GM13976 (cell line): ENCODE measurements at places on chromosomes 7 and 10.
A peak's percentile ranks its signal among the peaks of the same experiment; 100 is the strongest.

- DNase-seq, result no peak
These were observed 76.8 kb upstream of the CARD11 start for GRCh38 chr7:3120513-3120912.

GRCh38 chr10:75955973-75956502, 524.6 kb downstream of the LRMDA start:
- no peak for DNase-seq

GRCh38 chr10:7817984-7818294, 366 bp upstream of the TAF3 start:
- no peak for DNase-seq

- no peak for DNase-seq
These were observed 21.1 kb downstream of the CCDC126 start for GRCh38 chr7:23618241-23618640.

DNA sequence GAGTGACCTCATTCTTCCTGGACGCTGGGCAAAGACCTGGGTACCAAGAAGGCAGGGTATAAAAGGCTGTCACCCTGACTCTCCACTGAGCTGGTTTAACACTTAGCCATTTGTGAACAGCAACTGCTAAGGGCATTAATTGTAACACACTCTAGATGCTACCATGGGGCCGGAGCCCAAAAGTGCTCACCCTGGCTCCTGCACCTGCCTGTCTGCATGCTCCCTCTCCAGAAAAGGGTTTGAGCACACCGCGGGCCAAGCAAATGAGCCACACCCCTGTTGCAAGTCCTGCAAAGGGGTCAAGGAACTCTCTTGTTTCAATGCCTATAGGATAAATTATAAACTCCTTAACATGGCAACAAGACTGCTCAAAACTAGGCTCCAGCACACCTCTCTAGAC, 114.8 kb downstream of the TEX36 start:
- no peak for DNase-seq

GRCh38 chr10:6027929-6028328, 34.2 kb downstream of the IL2RA start:
- no peak for DNase-seq

- DNase-seq, result no peak
These were observed 47.6 kb downstream of the VOPP1 start for GRCh38 chr7:55524558-55525310.

GRCh38 chr7:113775401-113775800, 143.4 kb downstream of the PPP1R3A start:
- no peak for DNase-seq

DNA sequence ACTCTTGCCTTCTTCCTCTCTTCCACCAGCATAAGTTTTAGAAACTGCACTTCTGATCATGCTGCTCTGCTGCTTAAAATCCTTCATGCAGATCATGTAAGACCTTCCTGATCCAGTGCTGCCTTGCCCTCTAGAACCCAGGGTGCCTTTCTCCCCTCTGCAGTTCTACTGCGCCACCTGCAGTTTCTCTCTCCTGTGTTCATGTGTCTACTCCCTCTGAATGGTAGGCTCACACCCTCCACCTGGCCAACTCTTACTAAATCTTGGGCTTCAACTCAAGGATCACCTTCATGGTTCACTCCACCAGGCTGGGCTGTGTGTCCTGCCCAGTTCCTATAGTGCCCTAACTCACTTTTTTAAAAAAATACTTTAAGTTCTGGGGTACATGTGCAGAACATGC, 174.6 kb upstream of the ITGB1 start:
- DNase-seq, result no peak

- DNase-seq, result no peak
These were observed 2.4 kb downstream of the ABCC2 start for GRCh38 chr10:99784727-99785441.

DNA sequence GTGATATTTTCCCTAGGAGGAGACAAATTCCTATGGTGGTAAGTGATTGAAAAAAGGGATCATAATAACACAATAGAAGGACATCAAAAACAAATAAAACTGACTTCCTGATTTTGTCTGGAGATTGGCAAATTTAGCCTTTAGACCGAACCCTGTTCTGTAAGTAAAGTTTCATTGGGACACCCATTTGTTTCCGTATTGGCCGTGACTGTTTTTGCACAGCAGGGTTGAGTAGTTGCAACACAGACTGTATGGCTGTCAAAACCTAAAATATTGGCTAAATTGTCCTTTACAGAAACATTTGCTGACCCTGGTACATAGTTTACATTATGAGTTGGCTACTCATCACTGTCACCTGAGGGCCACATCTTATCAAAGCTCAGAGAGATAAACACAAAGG, 168.6 kb downstream of the PRKCQ start:
- DNase-seq, result no peak

- no peak for DNase-seq
These were observed 59.0 kb upstream of the TAS2R16 start for GRCh38 chr7:123054357-123055133.

GRCh38 chr7:157271991-157272324, 64.8 kb upstream of the DNAJB6 start:
- peak; percentile 55 for DNase-seq

GRCh38 chr10:47441938-47442337, 42.0 kb downstream of the ANXA8 start:
- DNase-seq, result peak; percentile 1

DNA sequence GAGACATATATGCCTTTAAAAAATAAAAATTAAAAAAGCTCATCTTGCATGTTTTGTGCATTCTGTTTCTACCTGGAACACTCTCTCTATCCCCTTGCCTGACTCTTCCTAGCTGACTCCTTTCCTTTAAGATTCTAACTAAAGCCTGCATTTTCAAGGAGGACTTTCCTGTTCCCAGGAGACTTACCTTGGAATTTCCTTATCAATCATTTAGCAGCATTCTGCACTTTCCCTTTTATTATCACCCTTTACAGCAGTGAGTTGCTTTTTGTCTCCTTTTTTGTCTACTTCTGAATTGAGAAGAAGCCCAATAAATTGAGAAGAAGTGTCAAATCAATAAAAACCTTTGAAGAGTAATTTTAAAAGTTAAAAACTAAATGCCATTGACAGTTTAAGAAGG, 142.2 kb upstream of the TMEM196 start:
- DNase-seq, result no peak

DNA sequence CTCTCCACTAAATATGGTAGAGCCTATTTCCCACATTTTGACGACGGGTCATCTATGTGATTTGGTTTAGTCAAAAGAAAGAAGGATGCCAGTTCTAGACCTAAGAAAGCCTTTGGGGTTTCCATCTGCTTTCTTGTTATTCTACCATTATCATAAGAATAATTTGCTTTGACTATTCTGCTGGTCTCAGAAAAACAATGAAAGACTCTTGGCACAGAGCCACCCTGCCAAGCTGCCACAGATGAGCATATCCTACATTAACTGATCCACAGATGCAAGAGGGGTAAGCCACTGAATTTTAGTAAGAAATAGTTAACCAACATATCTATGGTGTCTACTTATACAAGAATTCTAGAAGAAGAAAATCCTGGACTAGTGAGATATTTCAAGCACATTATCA, 158.6 kb upstream of the MAGI2 start:
- DNase-seq, result no peak

DNA sequence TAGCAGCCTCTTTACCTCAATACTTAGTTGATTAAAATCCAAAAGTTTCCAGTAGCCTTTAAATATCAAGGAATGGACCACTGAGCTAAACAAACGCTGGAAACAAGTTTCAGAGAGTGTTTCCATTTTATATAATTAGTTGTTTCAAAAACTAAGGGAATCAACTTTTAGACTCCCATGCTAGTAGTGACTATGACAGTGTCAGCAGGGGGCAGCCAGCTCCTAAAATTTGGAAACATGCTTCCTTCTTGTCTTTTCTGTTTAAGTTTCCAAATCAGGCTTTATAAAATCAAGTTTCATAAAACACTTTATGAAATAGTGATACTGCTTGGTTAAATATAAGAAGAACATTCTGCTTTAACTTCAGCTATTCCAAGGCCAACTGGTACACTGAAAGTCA, 138.2 kb upstream of the TMEM229A start:
- DNase-seq, result no peak

DNA sequence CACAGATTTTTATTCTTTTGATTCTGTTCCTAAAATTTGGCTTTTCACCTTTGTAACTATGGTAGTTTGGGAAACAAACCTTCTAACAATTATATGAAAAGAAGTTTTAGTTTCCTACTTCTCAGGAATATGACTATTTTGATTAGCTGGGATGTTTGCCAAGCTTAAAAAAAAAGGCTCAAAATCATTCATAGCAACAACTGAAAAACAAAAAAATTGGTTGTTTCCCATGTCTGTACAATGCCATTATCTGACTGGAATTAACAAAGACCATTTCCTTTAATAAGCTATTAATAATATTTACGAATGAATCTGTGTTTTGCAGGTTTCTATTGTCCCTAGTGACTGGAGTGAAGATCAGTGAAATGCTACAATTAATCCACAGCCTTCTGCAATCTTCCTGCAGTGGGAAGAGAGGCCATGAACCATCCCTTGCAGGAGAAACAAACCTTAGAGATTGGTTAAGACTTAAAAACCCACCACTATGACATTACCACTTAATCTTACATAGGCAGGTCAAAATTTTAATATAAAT, 4.2 kb downstream of the PURB start:
- no peak for DNase-seq

- DNase-seq, result no peak
These were observed 56.7 kb downstream of the SNX10 start for GRCh38 chr7:26348234-26348851.

- no peak for DNase-seq
These were observed 7.9 kb upstream of the ZNF248 start for GRCh38 chr10:37865264-37865663.

- DNase-seq, result no peak
These were observed 199.0 kb downstream of the GPR37 start for GRCh38 chr7:124566583-124566982.

- no peak for DNase-seq
These were observed 120.7 kb upstream of the CARD11 start for GRCh38 chr7:3164380-3164792.

GRCh38 chr7:129898502-129899160, 54.1 kb downstream of the UBE2H start:
- DNase-seq, result no peak

DNA sequence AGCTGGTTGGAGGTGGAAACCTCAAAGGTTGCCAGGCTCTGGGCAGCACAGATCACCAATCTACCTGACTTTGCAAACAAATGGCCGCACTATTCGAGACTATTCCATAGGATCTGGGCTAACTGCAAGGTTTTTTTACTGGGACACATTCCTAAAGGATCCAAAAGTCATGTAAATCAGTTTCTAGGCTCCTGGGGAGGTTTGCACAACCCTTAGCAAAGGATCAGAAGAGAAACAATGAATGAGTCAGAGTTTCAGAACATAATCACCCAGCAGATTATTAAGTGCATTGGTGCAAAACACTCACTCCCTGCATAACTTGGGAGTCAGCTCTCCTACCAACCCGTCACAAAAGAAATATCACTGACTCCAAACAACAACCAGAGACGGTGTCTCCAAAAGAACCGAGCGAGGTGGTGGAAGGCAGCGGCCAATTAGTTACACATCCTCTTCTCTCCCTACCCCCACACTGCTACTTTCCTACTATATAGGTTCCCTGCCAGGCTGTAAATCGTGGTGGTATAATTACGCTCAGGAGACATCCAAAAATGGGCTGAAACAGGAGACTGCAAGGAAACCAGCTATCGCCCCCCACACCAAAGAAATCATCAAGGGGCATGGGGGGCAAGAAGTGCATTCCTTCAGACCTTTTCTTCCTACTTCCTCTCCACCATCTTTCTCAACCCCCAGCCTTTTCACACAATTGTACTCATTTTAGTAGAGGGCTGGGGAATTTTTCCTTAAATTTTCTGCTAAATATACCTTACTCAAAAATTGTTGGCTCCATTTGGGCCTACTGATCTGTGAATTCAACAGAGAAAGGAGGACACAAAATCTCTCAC, 3.2 kb downstream of the UBE2H start:
- peak; percentile 43 for DNase-seq

- no peak for DNase-seq
These were observed 38.7 kb upstream of the MTPAP start for GRCh38 chr10:30387646-30388243.

DNA sequence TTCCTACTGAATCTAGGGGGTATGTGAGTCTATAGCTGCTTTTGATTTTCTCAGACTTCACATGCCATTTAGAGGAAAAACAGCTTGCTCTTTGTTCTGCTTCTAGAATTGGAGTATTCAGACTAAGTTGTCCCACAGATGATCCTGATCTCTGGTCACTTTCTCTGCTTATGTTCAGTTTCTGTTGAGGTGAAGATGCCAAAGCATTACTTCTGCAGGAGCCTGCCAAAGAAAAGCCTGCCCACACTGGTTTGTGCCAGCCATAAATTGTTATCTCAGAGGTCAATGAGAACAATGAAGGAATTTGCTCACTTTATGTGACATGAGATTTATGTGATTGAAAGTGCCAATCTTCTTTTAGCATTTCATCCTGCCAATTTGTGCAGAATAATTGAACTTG, 163.6 kb downstream of the CDK14 start:
- no peak for DNase-seq

GRCh38 chr10:80070057-80070456, 8.4 kb upstream of the TMEM254 start:
- DNase-seq, result no peak

- DNase-seq, result no peak
These were observed 260.5 kb upstream of the MKLN1 start for GRCh38 chr7:131067220-131067619.
